Daoy (cell line): ENCODE measurements at places on chromosomes 1 and 21. TPM values are rescaled to one million over a fixed set of nuclear protein-coding genes. Genes with fewer than 3 reads are reported as not detected.

GRCh38 chr1:20662110-20662475, 924 bp upstream of the DDOST start:
- no peak for DNase-seq

The KRTAP19-1 gene
- not detected in 2 replicates for total RNA-seq

The COG2 gene
- total RNA-seq, result 19.8 and 25.9 TPM in 2 replicates

DNA sequence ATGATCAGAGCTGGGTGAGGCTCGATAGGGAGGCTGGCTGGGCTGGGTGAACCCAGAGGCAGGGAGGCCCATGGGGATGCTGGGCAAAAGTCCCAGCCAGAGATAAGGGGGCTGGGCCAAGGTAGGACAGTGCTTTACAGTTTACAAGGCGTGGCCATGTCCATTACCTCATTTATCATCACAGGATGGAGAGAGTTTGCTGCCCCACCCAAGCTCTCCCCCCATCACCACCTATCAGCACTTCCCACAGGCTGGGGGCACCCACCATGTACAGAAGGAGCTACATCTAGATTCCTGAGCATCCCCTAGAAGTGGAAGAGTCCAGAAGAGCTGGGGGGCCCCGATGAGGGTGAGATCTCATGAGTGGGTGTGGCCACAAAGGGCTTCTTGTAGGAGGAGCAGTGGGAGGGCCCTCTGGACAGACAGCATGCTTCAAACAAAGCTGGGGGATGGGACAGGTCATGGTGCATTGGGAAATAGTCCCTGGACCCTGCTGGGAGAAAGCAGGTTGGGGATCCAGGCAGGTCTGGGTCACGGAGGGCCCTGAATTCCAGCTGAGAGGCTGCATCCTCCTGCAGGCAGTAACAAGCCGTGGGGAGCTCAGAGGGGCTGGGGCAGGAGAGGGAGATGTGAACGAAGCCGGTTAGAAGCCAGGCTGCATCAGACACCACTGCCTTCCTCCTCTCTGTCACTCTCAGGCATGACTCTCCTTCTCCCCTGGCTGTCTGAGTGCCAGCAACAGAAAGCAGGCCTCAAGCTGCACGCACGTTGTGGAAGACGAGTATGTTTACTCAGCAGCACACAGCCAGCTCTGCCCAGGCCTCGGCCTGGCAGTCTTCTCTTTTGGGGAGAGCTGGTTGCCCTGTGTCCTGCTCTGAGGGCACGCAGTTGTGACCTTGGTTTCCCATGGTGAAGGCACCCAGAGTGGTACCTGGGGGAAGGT, 202.3 kb downstream of the HIVEP3 start:
- no peak for DNase-seq

DNA sequence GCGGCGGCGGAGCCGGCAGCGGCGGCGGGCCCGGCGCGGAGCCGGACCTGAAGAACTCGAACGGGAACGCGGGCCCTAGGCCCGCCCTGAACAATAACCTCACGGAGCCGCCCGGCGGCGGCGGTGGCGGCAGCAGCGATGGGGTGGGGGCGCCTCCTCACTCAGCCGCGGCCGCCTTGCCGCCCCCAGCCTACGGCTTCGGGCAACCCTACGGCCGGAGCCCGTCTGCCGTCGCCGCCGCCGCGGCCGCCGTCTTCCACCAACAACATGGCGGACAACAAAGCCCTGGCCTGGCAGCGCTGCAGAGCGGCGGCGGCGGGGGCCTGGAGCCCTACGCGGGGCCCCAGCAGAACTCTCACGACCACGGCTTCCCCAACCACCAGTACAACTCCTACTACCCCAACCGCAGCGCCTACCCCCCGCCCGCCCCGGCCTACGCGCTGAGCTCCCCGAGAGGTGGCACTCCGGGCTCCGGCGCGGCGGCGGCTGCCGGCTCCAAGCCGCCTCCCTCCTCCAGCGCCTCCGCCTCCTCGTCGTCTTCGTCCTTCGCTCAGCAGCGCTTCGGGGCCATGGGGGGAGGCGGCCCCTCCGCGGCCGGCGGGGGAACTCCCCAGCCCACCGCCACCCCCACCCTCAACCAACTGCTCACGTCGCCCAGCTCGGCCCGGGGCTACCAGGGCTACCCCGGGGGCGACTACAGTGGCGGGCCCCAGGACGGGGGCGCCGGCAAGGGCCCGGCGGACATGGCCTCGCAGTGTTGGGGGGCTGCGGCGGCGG, 1.0 kb downstream of the ARID1A start:
- peak; percentile 42 for DNase-seq

DNA sequence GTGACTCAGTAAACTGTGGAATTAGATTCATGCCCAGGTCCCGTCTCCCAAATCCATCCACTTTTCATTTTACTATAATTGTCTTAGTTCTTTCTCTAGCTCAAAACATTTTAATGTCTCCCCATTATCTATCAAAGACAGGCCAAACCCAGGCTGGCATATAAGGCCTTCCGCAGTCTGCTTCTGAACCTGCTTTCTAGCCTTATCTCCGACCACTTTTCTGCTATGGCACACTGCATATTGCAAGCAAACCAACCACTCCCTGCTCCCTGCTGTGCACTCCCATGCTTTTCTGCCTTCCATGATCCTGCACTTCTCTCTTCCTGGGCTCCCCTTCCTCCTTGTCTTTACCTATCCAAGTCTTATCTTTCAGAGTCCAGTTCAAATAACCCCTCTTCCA, 17.3 kb upstream of the PIGM start:
- DNase-seq, result no peak

DNA sequence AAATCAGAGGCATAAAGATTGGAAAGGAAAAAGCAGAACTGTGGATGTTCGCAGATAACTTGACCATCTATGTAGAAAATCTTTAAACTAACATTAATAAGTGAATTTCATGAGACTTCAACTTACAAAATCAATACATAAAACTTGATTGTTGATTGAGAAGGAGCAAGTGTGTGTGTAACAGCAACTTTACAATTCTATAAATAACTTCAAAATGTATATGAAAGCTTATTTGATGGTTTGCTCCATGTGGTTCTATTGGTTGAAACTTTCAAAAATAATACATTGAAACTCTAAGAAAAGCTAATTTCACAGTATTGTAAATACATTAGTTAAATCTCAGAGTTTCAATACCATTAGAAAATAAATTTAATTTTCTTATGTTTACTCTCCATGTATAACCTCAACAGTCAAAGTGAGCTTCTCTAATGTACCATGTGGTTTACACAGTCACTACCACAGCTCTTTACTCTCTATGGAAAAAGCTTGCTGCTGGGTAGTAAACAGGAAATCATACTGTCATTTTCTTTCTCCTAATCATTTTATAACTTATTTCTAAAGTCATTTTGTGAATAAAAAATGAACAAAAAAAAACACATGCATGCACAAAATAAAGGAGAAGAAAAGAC, 12.0 kb downstream of the AKT3 start:
- DNase-seq, result no peak

The THEM5 gene
- not detected in 2 replicates for total RNA-seq

- DNase-seq, result peak; percentile 94
Measured at GRCh38 chr1:75723989-75724471, 479 bp upstream of the ACADM start.

DNA sequence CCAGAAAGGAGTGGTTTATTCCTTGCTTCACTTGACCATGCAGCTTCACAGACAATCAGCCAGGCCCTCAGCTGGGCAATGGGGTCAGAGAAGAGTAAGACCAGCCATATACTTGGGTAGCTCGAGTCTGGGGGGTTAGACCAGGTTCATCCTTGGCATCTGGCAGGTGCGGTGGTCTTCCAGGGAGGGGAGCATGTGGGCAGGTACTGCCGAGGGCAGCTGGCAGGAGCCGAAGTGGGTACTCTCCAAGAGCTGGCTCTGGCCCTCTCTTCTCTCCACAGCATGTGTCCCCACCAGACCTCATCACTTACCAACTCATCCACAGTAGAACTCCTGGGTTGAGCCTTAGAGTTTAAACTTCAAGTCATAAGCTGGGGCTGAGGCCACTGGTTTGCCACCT, 156.8 kb downstream of the FOXD2 start:
- DNase-seq, result no peak
